Memory B cell (primary cell): ENCODE measurements at places on chromosomes 1 and 21.

GRCh38 chr1:241586905-241587512 is 53.2 kb downstream of the CHML start:
- H3K27me3 ChIP-seq = no peaks in the 10 kb centered on the region
- H3K36me3 ChIP-seq = peaks cover 39% of the 10 kb centered on the region
- H3K4me1 ChIP-seq = peaks cover 3% of the 10 kb centered on the region
- no peak overlapping the region for H3K27ac ChIP-seq
- no peak for DNase-seq

DNA sequence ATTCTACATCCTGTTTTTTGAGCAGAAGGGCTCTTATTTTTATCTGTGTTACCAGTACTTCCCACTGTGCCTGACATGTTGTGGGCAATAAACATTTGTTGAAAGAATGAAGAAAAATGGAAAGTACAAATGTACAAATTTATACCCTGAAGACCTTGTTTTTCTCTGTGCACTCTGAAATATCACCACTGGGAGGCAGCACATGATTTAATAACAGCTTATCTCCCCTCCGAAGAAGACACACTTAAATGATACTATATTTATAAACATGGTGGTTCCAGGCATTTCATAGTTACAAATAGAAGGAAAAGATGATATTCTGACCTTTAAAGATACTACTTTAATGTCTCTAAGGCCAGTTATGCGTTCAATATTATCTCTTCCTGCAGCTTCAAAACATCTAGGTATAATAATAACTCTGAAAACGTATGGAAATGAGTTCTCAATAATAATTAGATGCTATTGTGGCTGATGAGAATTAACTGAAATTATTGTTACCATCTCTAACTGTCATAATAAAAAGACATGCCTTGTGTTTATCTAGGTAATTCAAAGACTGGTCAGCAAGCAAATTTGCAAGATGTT is 12.8 kb downstream of the DYNLT5 start:
- H3K27ac ChIP-seq = no peak overlapping the region
- H3K36me3 ChIP-seq = no peaks in the 10 kb centered on the region
- peaks cover 6% of the 10 kb centered on the region for H3K27me3 ChIP-seq
- DNase-seq = peak; percentile 41
- no peaks in the 10 kb centered on the region for H3K4me1 ChIP-seq

DNA sequence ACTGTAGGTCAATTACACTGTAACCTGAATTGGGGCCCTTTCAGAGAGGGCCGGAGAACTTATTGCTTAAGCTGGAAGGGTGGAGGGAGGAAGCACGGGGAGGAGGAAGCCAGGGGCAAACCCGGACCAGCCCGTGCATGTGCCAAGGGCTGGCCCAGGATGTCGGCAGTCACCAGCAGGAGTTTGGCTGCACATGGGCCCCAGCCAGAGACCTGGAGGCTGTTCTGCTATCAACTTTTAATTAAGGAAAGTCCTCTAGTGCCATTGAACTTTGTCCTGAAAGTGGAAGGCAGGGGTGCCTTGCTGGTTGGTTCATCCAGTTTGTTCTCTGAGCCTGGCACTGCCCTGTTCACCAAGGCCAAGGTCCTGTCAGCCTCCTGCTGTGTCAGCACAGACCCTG is 200.8 kb upstream of the VAMP3 start:
- no peak overlapping the region for H3K27ac ChIP-seq
- no peaks in the 10 kb centered on the region for H3K4me1 ChIP-seq
- no peak for DNase-seq
- no peak overlapping the region for H3K4me3 ChIP-seq
- no peaks in the 10 kb centered on the region for H3K27me3 ChIP-seq

- no peaks in the 10 kb centered on the region for H3K27me3 ChIP-seq
- DNase-seq = no peak
- H3K4me3 ChIP-seq = no peak overlapping the region
- no peak overlapping the region for H3K27ac ChIP-seq
- H3K36me3 ChIP-seq = peaks cover 2% of the 10 kb centered on the region
Observed at GRCh38 chr1:221097479-221098281, 218.4 kb downstream of the HLX start.

GRCh38 chr1:196449460-196449859 is 158.8 kb downstream of the KCNT2 start:
- H3K27me3 ChIP-seq = no peaks in the 10 kb centered on the region
- H3K4me1 ChIP-seq = no peaks in the 10 kb centered on the region
- no peaks in the 10 kb centered on the region for H3K36me3 ChIP-seq
- DNase-seq = no peak
- no peak overlapping the region for H3K27ac ChIP-seq

GRCh38 chr1:161128591-161129420 is 3.7 kb downstream of the DEDD start:
- no peak for DNase-seq
- H3K4me1 ChIP-seq = peaks cover 21% of the 10 kb centered on the region
- no peaks in the 10 kb centered on the region for H3K27me3 ChIP-seq
- no peak overlapping the region for H3K4me3 ChIP-seq
- H3K27ac ChIP-seq = no peak overlapping the region

- H3K4me1 ChIP-seq = no peaks in the 10 kb centered on the region
- DNase-seq = no peak
- peaks cover 56% of the 10 kb centered on the region for H3K36me3 ChIP-seq
- no peaks in the 10 kb centered on the region for H3K27me3 ChIP-seq
- no peak overlapping the region for H3K4me3 ChIP-seq
Observed at GRCh38 chr1:243628476-243628907, 221.6 kb downstream of the AKT3 start.
